Retinal pigment epithelial cell (primary cell): ENCODE measurements at places on chromosomes 12 and 14.

GRCh38 chr12:32031109-32031508, 71.9 kb downstream of the RESF1 start:
- no peak for DNase-seq

DNA sequence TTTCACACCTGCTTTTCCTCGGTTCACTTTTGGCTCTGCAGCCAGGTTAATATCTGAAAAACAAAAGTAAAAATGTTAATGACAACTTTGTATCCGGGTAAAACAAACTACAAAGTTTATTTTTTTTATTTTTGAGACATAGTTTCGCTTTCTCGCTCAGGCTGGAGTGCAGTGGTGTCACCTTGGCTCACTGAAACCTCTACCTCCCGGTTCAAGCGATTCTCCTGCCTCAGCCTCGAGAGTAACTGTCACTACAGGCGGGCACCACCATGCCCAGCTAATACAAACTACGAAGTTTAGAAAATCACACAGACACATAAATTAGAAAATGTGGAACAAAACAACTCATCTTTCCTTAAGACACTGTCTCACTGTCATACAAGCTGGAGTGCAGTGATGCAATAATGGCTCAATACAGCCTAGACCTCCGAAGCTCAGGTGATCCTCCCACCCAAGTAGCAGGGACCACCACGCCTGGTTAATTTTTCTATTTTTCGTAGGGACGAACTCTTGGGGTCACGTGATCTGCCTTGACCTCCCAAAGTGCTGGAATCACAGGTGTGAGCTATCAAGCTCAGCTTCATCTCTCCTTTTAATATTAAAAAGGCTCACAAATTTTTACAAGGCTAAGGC, 38.1 kb downstream of the HNRNPC start:
- DNase-seq: no peak

DNA sequence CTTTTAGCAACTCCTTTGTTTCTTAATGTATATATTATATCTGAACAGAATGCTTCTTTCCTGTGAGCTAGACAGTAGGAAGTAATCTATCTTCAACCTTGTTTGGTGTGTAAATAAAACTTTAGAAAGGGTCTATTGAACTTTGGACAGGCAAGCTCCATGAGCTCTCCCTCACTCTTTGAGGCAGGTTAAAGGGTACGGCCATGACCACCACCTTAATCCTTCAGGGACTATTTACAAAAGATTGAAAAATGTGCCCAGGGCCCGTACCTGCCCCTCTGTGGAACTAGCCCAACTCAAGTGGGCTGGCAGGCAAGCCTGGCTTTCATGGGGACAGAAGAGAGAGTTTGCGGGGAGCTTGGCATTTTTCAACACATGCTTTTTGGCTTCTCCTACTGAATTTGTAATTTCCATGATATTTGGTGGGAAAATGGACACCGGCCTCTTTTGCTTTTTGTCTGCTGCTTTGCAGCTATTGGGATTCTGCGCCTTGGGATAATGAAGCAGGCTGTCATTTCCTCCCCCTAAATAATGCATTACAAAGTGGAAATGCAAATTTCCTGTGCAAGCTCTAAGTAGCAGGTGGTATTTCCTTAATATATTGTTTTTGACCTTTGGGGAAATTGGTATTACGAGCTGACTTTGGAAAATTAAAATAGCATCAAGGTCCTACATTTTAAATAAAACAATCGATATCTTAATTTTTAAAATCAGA, 106.0 kb downstream of the HMGA2 start:
- DNase-seq: no peak

GRCh38 chr12:6314776-6315175, 4.3 kb downstream of the PLEKHG6 start:
- no peak for DNase-seq

DNA sequence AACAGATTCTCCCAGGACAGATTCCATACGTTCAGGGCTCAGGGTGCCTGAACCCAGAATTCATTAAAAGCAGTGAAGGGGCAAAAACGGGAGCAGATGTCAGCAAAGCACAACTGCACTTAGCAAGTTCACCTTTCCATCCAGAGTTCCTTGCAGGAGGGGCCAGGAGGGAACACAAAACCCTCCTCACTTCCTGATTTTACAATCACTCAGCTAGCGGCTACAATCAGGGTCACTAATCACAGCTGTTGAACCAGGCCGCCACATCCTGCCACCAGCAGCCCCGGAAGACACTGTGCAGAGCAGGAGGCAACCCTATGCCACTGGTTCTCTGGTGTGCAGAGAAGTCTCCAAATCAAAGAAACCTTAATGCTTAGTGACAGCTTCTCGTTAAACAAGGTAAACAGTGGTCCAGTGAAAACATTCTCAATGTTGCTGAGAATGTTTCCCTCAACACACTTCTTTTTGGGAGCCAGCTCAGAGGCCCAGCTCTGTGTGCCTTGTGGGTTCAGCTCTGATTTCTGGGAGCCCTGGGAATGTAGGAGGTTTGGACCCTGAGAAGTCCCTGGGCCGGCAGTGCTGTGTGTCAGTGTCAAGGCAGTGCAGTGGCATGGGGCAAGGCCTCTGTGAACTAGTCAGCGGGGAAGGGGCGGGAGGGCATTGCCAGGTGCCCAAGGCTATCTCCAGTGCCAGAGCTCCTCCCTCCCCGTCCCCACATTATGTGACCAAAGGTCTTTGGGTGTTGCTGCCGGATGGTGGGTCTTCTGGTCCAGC, 54.5 kb downstream of the VCPKMT start:
- no peak for DNase-seq

DNA sequence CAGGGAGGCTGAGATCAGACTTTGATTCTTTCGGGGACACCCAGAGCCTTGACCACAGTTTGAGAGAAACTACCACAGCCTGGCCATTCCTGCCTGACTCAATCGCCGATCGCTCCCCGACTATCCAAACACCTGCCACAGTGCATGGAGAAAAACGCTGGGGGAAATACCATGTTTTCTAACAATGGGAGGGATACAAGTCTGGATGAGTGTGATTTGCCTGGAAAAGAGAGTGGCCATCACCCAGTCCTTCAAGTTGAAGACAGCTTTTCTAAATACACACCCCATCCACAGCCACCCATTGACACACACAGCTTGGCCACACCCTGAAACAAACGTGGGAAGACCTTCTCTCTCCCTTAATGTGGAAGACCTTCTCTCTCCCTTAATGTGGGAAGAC, 6.7 kb upstream of the VASH1 start:
- no peak for DNase-seq

- no peak for DNase-seq
Observed at GRCh38 chr14:56868660-56869059, 58.4 kb upstream of the OTX2 start.

DNA sequence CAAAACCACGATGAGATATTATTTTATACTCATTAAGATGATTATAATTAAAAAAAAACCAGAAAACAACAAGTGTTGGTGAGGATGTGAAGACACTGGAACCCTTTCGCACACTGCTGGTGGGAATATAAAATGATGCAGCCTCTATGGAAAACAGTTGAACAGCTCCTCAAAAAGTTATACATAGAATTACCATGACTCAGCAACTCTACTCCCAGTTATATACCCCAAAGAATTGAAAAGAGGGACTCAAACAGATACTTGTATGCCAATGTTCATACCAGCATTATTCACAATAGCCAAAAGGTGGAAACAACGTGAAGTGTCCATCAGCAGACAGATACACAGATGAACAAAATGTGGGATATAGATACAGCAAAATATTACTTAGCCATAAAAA, 53.1 kb downstream of the TAOK3 start:
- DNase-seq: no peak

DNA sequence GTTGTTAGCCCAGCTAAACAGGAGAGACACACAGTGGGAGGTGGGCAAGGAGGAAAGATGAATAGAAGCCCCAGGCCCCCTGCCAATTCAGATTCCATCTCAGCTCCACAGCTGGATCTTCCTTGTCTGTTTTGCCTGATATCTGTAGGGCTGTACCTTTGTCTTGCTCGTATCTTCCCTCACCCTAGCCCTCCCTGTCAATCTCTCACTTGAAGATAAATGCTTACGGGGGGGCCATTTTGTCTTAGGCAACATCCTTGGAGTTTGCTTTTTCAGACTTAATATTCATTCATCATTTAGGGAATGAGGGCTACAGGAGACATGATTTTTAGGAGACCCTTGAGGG, 2.4 kb downstream of the KIF5A start:
- DNase-seq: no peak

DNA sequence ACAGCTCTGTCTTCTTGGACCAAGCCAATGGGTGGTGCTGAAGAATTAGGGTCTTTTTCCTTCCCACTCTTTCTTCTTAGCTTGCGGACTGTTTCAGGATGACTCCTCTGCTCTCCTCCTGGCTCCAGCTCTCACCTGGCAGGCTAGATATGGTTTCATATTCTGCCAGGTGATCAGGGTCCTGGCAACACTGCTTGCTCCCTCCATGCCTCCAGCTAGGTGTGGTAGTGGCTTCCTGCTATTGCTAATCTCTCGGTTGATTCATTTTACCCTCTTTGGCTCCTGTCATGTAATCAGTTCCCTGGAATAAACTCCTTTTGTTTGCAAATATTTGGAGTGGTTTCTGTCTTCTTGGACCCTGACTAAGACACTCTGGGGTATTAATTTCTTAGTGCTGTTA, 4.3 kb upstream of the GZMH start:
- DNase-seq: no peak

DNA sequence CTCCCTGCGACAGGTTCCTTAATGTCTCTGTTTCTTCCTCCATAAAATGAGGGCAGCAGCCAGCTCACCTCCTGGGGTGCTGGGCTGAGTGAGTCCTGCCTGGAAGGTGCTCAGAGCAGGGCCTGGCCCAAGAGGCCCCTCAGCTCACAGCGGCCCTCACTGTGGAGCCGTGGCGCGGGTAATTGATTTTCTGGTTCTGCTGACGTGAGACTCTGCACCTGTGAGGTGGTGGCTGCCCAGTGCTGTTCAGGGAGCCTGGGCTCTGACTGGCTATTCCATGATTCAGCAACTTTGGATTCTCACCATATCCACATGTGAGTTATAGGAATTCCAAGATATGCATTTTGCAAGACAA, 266.6 kb downstream of the ADGRD1 start:
- no peak for DNase-seq
